PC-3 (cell line): ENCODE measurements at places on chromosomes 1 and 21.

GRCh38 chr21:41952568-41953248 is 1.1 kb downstream of the C2CD2 start:
- peak; percentile 37 for DNase-seq

- peak; percentile 83 for DNase-seq
These were observed 1943.7 kb downstream of the NCAM2 start for GRCh38 chr21:22941779-22942490.

DNA sequence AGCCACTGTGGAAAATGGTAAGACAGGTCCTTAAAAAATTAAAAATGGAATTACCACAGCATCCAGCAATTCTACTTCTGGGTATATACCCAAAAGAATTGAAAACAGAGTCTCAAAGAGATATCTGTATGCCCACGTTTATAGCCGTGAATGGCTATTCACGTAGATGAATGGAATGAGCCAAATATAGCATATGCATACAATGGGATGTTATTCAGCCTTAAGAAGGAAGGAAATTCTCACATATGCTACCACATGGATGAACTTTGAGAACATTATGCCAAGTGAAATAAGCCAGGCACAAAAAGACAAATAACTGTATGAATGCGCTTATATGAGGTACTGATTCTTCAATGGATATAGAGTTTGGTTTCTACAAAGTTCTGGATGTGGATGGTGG is 134.5 kb upstream of the KCNE2 start:
- DNase-seq: no peak

GRCh38 chr21:36768496-36768895 is 69.6 kb downstream of the SIM2 start:
- DNase-seq: no peak

DNA sequence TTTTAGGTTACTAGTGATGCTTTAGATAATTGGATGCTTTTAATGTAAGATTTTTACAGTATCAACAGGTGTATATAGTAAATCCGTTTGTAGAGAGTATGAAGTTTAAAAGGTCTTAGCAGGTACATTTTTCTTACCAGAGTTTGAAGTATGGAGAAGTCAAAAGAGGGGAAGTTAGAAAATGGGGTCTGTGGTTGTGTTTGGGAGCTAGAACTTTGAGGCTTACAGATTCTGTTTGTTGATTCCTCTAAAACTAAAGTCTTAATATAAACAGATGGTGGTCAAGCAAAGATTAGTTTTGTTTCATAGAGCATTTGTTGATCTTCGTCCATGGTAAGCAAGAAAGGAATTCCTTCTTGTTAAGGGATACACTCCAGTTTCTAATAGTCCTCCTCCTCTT is 35.8 kb downstream of the CDC42 start:
- DNase-seq: no peak

GRCh38 chr21:26167593-26167992 is 3.0 kb downstream of the APP start:
- DNase-seq: no peak

GRCh38 chr21:35540950-35541638 is 492.0 kb upstream of the RUNX1 start:
- DNase-seq: no peak

- no peak for DNase-seq
These were observed 25.1 kb downstream of the ATP8B2 start for GRCh38 chr1:154350383-154350782.

- peak; percentile 57 for DNase-seq
These were observed 22.8 kb downstream of the RNU5D-1 start for GRCh38 chr1:44707959-44708831.

DNA sequence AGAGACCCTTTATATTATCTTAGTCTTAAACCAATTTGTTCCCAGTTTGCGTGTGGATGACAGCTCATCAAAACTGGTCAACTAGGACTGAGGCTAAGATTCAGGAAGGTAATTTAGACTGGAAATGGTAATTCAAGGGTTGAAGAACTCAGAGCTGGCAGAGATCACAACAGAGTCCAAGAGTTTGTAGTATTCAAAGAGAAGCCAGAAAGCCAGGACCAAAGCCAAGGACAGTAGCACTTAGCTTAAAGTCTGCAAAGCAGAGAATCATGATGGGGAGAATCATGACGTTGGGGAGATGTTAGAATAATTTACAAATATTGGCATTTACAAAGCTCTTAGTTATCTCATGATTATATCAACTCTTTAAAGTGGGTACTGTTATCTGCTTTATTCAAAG is 32.6 kb downstream of the RNF11 start:
- DNase-seq: no peak

GRCh38 chr1:244052016-244052727 is 1.1 kb downstream of the ZBTB18 start:
- no peak for DNase-seq

- DNase-seq: no peak
These were observed 1.1 kb upstream of the PRRX1 start for GRCh38 chr1:170662561-170663403.

DNA sequence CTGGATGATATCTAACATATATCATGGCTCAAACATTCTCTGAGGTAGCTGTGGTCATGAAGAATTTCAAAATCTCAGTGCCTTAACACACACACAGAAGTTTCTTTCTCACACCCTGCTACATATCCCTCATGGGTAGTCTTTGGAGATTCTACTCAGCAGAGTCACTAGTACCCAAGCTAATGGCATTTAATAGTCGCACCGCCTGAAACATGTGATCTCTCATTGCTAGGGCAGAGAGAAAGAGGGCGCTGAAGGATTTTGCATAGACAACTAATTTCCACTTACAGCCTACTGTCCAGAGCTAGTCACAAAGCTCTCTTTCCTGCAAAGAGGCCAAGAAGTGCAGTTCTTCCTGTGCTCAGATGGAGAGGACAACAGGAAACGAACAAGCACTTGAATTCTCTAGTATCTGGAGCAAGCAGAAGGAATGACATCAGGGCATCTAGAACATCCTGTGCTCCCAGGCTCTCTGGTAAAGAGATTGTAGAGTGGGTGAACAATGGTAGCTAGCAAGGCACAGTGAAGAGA is 183.4 kb upstream of the PTBP2 start:
- DNase-seq: no peak

- no peak for DNase-seq
These were observed 50.4 kb upstream of the BCL10 start for GRCh38 chr1:85326851-85327250.

GRCh38 chr1:180926164-180926981 is 13.7 kb downstream of the KIAA1614 start:
- DNase-seq: no peak
